ENCODE measurements at places on chromosomes 2 and 18. TPM values are rescaled to one million over a fixed set of nuclear protein-coding genes. Genes with fewer than 3 reads are reported as not detected.

Gene CDH2
- total RNA-seq, result not detected

Gene NAGK
- 72.7 TPM for total RNA-seq

Gene ELMOD3
- 40.8 TPM for total RNA-seq

Gene CRYGD
- total RNA-seq, result not detected

Gene GAREM1
- total RNA-seq, result 21.0 TPM

Gene CYP27A1
- 70.1 TPM for total RNA-seq

Gene C1QL2
- total RNA-seq, result not detected

Gene C2orf74
- 11.9 TPM for total RNA-seq

Gene GPD2
- total RNA-seq, result 43.5 TPM

Gene HOXD13
- total RNA-seq, result not detected

Gene BUB1
- 4.1 TPM for total RNA-seq

Gene REG1B
- not detected for total RNA-seq

Gene C2orf80
- not detected for total RNA-seq

DNA sequence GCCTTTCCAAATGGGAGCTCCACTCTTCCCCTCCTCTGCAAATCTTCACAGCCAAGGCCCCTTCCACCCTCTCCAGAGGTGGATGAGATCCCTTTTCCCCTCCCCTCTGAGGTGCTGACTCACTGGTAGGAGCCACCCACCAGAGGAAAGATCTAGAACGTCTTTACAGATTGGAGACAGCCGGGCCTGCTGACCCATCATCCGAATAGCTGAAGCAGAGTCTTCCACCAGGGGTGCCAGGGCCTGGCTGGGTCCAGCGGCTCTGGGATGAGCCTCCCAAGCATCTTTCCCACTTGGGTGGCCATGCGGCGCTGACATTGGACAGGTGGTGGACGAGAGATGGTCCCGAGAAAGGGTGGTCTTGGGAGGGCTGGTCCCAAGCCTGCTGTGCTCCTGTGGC is 9.0 kb downstream of the ERFE start:
- DNase-seq, result no peak

GRCh38 chr2:112482309-112483041 is 519 bp downstream of the TTL start:
- peak; percentile 90 for DNase-seq

DNA sequence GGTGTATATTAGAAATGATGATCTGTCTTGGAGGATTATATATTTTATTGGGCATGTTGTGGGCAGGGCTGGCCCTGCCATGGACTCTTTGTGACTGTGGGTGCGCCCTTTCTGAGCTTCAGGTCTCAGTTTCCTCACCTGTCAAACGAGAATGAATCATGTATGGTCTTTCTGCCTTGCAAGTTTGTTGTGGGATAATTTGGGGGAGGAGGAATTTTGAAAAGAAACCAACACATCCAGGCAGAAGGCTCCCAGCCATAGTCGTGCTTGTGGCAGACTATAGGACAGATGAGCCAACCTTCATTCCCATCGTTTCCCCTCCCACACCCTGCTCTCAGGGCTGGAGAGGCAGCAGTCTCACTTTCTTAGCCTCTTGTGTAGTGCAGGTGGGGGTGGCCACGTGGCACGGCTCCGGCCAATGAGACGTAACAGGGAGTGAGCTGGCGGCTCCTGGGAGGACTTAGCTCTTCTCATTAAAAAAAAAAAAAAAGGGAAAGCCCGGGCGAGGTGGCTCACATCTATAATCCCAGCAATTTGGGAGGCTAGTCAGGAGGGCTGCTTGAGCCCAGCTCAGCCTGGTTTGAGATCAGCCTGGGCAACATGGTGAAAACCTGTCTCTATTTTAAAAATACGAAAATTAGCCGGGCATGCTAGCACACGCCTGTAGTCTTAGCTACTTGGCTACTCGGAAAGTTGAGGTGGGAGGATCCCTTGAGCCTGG is 63.1 kb downstream of the RHOB start:
- peak; percentile 90 for DNase-seq

DNA sequence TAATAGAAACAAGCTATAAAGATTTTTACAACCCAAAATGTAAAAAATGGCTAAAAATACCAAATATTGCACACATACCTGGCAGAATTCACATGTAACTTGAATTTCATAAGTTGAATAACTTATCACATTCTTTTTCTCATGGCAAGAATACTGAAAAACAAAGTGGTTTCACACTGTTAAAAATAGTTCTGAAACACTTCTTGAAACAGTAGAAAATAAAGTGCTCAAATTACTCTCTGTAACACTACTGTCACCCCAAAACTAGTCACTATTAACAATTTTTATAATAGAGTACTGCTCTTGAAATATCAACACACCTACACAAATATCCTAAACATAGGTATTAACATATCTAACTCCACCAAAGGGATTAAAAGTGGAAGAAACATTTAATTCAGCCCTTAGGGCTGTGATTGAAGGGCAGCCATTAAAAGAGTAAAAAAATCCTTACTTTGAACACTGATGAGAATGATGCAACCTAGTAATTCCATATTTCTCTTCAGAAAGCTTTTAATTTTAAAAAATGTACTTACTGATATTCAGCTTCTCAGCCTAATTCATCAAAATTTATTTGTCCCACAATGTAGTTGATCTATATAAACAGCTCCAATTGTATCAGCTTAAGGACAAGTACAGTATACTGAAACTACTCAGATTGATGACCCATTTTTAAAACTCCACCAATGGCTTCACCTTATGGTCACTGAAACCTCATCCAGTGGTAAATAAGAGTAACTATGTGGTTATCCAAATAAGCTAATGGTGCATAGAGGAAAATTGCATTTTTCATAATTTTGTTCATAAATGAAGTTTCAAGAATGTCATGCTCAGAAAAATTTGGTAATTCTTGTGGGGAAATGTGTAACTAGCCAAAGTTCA is 31.4 kb downstream of the ATF2 start:
- no peak for DNase-seq

- no peak for DNase-seq
Observed at GRCh38 chr18:48785091-48785614, 165.6 kb downstream of the SMAD7 start.

- no peak for DNase-seq
Observed at GRCh38 chr2:217154923-217155322, 295.1 kb upstream of the TNP1 start.

- no peak for DNase-seq
Observed at GRCh38 chr2:228847684-228848083, 423.4 kb downstream of the PID1 start.

DNA sequence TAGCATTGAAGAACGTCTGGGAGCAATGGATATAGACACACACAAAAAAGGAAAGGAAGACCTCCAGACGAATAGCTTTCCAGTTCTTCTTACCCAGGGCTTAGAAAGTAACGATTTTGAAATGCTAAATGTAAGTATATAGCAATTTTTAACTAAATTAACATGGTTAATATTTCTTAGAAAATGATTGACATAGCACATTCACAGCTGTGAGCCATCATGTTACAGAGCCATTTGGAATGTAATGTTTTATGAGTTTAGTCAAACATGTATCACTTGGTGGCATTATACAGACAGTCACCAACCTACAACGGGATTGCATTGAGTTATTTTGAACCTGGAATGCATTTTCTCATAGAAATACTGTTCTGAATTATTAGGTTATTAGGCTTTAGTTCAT is 35.1 kb downstream of the WDR43 start:
- DNase-seq, result no peak

GRCh38 chr2:152386266-152386665 is 51.3 kb downstream of the FMNL2 start:
- DNase-seq, result no peak

DNA sequence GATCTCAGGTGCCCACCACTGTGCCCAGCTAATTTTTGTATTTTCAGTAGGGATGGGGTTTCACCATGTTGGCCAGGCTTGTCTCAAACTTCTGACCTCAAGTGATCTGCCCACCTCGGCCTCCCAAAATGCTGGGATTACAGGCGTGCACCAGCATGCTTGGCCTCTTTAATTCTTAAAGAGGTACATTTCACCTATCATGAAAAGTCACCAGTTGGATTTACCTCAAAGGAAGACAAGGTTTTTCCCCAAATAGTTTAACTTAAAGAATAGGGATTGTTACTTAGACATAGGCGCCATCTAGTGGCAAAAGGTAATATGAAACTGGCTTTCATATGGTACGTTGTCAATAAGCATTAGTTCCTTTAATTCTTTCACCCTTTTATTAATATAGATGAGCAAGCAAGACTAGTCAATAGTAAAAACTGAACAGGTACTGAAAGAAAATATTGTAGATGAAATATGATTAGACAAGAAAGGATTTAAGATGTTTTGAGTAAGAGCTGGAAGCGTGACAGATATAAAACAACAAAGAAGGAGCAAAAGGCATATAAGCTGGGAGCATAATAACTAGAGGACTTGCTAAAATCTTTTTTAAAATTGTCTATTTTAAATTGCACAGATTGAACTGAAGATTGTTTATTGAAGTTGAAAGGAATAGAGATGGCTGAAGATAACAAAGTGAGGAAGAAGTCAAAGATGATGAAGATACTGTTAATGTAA is 35.0 kb upstream of the PSMD14 start:
- DNase-seq, result no peak

- DNase-seq, result no peak
Observed at GRCh38 chr2:29806461-29806860, 114.9 kb downstream of the ALK start.

- DNase-seq, result no peak
Observed at GRCh38 chr18:30730915-30731314, 311.6 kb downstream of the DSC3 start.

DNA sequence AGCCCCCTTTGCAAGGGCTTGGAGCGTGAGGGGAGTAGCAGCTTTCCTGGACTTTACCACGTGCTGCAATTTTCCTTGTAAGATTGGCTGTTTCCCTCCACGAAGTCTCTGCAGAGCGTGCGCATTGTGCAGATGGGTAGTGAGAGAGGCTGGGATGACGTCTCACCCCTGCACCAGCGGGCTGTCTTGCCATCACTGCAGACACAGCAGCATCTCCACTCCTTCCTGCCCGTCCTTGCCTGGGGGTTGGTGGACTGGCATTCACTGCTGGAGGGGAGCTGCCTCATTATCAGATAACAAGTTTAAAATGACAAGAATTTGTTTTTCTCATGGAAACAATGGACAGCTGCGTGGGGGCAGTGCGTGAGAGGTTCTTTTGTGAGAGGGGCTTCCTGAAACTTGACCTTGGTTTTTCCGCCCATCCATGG is 45.3 kb upstream of the HS6ST1 start:
- DNase-seq, result no peak

GRCh38 chr2:209636076-209636475 is 135.6 kb upstream of the UNC80 start:
- no peak for DNase-seq

GRCh38 chr18:76643996-76644395 is 149.0 kb upstream of the ZNF516 start:
- no peak for DNase-seq

GRCh38 chr18:74197705-74198341 is 49.5 kb downstream of the TIMM21 start:
- DNase-seq, result peak; percentile 84

- DNase-seq, result peak; percentile 82
Observed at GRCh38 chr2:3651691-3652648, 6.0 kb upstream of the ALLC start.

DNA sequence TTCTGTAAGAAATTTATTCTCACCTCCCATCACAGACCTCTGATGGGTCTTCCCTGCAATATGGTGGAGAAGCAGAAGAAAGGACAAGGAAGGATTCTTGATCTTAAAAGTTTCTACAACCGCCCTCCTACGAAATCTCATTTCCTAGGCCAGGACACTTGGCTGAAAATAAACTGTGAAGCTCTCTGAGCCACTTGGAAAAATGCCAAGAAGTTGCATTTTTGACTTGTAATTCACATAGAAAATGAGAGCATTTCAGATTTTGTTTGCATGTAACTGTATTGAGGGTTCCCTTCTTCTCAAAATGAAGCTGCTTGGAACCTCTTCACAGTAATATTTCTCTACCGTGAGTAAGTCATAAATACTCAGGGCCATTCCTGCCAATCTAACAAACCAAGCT is 458.3 kb upstream of the SLC14A2 start:
- DNase-seq, result no peak

DNA sequence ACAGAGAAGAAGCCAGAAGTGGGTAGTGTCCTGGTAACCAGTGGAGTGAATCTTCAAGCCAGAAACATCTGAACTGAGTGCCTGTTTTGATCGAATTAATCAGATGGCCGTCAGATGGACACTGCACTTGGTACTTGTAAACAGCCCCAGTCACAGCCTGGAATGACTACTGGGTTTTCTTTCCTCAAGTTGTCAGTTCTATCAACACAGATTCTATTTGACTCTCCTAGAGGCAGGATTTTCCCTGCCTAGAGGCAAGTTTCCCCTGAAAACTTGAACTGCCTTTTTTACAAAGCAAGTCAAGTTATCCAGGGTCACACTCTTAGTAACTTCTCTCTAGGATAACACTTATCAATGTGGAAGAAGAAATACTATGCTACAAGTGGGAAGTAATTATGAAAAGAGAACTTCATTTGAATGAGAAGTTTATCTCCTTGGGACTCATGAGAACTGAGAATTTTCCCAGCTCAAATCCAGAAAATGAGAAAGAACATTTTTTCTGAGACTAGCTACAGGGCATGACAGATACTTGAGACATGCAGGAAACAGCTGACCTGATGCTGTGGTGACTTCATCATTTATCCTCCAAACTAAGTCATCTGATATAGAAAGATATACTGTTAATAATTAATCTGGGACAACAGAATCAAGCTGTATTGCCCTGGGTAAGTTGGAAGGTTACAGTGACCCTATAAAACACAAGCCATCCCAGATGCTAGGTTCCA is 36.0 kb downstream of the SULT1C2 start:
- DNase-seq, result no peak

DNA sequence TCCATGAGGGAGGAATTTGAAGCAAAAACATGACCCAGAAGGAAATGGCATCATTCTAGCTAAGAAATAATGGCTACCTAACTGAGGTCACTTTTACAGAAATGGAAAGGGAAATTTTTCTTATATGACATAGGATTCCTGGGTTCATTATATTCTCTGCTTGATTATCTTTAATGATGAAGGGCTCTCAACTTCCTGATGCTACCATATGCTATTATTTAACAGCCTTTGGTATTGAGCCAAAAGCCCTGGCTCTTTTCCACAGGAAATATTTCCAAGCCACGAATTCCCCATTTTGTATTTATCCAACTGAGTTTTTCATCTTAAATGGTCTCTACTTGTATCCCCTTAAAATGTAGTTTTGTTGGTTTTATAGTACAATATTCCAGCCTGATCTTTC is 63.2 kb upstream of the NPAS2 start:
- no peak for DNase-seq

- no peak for DNase-seq
Observed at GRCh38 chr2:20472569-20472968, 25.7 kb downstream of the RHOB start.

DNA sequence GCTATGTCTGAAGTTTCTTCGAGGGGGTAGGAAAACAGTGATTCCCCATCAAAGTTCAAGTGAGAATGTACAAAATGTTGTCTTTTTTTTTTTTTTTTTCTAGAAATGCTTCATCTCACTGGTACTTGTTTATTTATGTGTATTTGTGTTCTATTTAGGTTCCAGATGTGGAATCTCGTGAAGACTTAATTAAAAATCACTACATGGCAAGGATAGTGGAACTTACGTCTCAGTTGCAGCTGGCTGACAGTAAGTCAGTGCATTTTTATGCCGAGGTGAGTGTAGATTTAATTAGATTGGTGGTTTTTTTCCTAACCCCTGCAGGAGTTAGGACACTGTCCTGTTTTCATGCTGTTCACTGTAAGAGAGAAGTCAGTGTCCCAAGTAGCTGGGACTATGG is 22.8 kb upstream of the STON1 start:
- DNase-seq, result no peak
